ENCODE measurements at places on chromosomes 1 and 21.
A peak's percentile ranks its signal among the peaks of the same experiment; 100 is the strongest.

- no peak for DNase-seq
These were observed 24.5 kb downstream of the IRF2BP2 start for GRCh38 chr1:234585330-234586055.

- no peak for DNase-seq
These were observed 362.3 kb upstream of the VAMP3 start for GRCh38 chr1:7408771-7409150.

DNA sequence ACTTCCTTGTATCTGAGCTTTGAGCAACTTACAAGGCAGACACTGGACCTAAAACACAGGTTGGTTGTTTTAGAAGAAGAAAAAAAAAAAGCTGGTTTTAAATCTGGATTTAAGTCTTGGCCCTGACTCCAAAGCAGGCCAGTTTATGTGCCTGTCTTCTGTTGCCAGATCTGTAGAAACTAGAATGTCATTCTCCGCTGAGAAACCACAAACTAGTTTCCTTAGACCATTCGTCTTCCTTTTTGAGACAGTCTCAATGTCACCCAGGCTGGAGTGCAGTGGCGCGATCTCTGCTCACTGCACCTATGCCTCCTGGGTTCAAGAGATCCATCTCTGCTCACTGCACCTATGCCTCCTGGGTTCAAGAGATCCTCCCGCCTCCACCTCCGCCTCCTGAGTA, 33.9 kb downstream of the APP start:
- peak; percentile 26 for DNase-seq

DNA sequence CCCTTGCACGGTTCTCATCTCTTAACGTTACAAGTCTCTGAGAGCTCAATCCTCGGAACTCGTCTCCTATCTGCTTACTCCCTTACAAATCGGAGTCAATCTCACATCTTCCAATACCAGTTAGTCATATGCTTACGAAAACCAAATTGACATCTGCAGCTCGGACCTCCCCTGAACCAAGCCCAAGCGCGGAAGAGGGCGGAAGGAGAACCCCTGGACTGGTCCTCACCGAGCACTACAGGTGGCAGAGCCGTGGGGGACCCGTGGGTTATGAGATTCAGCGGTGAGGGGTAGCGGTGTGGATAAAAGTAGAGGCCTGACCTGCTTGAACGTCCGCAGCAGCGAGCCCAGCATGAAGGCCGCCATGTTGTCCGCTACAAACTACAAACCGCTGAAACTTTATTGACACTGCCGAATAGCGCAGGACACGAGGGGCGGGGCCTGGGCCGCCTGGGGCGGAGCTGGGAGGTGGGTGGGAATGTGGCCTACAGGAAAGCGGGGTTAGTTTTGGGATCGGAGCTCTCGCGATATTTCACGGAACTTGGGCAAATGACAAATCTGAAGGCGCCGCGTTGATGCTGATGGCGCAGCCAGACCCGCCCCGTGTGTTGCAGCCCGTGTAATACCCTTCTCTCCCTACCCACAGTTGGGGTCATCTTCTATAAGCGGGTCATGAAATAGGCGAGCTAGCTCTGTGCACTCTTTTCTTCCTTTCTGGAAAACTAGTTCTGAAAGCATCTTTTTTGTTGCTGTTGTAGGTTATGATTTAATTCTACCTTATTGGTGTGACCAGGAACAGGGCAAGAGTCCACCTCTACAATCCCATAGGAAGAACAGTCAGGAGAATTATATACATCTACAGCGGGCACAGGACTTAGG, at the start of gene MRPS14:
MRPS14 (minus strand) TSS at position 383 of the 879 bp plus-strand sequence; CDS start at position 366, 17 bp downstream.
- DNase-seq, result peak; percentile 99

GRCh38 chr1:51276286-51276685, 40.2 kb downstream of the RNF11 start:
- no peak for DNase-seq

DNA sequence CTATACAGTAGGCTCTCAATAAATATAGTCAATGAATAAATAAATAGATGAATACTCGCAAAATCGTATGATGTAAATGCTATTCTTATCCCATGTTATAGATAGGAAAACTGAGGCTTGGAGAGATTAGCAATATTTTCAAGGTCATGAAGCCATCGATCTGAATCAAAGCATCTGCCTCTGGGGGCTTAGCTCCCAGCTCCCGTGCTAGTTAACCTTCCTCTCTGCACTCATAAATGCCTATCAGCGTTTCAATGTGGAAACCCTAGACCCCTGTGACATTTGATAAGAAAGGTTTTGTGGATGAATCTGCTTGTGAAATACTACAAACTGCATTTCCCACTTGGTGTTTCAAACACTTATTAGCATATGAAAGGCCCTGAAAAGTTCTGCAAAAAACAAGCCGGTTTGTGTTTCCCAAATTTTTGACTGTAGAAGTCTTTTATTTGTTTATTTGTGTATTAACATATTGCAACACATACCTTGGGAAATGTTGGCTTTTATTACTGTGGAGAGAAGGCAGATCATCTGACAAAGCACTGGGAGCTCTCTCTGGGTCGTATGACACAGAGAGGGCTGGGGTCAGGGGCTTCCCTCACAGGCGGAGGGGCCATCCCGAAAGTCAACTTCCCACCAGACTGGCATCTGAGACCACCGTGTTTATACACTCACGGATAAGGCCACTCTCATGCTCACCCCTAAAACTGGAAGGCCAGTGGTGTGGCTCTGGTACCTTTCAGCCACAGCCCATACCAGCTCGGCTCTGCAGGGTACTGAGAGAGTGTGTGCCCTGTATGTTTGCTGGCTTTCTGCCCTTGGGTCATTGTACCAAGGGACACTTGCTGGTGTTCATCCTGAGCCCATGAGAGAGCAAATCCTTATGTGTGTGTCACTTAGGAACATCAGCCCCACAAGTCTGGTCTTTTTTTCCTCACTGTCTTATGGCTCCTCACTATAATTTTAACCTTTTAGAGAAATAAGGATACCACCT, 993 bp upstream of the PROK1 start:
- DNase-seq, result no peak

GRCh38 chr1:72911656-72912055, 629.3 kb upstream of the NEGR1 start:
- no peak for DNase-seq

DNA sequence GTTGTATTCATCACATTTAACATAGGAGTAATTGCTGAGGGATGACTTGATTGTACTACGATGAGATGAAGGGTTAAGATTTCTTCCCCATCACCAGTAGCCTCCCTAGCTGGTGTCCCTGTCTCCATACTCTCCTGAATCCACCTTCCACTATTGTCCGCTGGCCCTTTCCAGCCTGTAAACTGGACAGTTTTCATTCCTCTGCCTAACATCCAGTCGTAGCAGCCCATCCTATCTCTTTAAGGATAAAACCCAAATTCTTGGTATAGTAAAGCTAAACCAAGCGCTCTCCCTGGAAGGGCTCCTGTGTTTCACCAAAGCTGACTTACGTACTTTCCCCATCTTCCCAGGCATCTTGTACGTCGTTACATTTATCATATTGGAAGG, 670 bp downstream of the COX20 start:
- DNase-seq, result no peak

DNA sequence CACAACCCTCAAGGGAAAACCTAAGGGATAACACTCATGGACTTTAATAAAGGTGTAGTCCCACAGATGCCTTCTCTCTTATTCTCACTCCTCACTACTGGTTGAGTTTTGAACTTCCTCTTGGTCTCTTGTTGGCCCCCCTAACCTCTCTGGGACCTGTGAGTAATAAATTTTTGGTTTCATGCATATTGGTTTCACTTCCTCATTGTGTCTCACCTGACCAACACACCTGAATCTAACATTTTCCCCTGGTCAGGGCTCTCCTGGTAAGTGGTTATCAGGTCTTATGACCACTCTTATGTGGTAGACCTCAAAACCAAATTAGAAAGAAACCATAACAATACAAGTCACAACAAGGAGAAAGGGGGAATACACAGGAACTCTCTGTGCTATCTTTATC, 60.5 kb upstream of the PRMT6 start:
- DNase-seq, result no peak

DNA sequence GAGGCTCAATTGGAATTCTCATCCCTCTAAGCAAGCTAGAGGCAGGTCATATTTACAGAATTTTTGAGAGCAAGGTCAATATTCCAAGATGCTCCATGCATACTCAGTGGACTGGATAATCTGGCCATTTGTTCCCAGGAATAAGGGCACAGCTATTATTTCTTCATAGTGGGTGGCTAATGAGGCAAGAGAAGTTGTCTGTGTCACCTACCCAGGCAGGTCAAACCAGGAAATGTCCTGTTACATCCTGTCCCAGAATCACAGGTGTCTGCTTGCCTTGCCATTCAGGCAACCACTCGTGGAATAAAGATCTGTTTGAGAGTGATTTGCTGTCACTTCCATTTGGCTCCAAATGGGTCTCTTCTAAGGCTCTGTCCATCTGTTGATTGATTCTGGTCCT, 85.2 kb upstream of the ZP4 start:
- DNase-seq, result no peak

- DNase-seq, result no peak
These were observed 30.7 kb upstream of the GRHL3 start for GRCh38 chr1:24288479-24288878.

- no peak for DNase-seq
These were observed 64.5 kb downstream of the OBSCN start for GRCh38 chr1:228272331-228272791.

DNA sequence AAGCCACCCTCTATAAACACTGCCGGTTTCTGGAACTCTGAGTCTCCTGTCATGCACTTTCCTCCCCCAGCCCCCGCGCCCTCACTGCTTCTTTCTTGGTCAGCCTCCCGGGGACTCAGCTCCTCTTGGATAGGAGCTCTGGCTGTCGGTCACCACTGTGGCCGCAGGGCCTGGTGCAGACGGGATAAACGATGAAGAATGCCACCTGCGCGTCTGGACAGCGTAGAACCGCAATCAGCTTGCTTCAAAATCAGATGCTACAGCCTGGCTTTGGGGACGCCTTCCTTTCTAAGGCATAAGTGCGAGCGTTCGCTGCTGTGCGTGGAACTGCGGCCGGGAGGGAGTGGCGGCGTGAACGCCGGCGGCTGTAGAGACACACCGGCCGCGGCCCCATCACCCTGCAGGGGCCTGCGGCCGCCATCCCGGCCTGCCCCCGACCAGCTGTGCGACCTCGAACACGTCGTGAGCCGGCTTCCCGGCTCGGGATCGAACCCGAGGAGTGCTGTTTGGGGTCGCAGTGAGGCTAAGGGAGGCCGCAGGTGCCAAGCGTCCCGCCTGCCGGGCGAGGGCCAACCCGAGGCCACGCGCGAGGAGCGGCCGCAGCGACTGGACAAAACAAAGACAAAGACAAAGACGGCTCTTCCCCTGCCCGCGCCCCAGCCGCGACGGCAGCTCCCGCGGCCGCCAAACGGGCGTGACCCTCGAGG, 688 bp downstream of the PTTG1IP start:
- DNase-seq, result peak; percentile 48

DNA sequence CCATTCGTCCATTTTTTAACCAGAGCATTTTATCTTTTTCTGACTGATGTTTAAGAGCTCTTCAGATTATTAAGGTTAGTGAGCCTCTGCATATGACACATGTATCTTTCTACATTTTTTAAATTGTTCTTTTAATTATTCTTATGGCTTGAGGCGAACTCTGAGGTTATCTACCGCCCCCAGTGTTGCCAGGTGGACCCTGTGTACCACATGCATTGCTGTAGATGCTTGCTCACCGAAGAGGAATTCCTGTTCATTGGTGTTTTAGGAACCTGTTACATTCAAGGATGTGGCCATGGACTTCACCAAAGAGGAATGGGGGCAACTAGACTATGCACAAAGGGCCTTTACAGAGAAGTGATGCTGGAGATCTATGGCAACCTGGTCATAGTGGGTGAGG, 31.8 kb downstream of the ZNF684 start:
- no peak for DNase-seq

GRCh38 chr1:204688007-204688406, 2.5 kb upstream of the LRRN2 start:
- no peak for DNase-seq

DNA sequence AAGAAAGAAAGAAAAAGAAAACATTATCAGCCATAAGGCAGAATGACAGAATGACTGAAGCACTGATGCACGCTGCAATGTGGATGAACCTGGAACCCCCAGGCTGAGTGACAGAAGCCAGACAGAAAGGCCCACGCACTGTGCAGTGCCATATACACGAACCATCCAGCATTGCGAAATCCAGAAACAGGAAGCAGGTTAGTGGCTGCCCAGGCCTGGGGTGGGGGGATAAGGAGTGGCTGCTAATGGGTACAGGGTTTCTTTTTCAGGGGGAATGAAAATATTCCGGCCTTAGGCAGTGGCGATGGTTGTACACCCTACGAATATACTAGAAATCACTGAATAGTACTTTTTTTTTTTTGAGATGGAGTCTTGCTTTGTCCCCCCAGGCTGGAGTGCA, 57.0 kb downstream of the CHD5 start:
- DNase-seq, result no peak

DNA sequence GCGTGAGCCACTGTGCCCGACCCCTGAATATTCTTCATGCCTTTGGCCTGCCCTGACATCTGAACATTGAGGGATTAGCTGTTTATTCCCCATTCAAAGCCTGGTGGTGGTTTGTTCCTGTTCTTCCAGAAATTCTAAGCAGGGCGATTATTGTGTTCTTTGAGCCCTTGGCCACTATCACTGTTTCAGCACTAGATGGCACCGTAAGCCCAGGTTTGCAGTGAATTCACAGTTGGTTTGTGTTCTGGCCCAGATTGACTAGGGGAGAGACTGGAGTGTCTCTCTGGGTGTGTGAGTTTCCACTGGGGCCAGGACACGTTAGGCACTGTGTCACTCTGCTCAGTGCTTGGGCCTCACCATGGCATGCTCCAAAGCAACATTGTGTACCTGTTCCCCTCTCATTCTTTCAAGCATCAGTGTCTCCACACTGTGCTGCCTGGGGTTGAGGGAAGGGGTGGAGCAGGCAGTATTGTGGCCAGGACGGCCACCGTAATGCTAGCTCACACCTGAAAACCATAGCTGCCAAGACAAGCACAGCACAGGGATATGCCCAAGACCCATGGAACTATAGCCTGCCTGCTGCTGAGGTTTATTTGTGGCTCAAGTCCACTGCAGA, 52.7 kb downstream of the PKN2 start:
- DNase-seq, result peak; percentile 44

DNA sequence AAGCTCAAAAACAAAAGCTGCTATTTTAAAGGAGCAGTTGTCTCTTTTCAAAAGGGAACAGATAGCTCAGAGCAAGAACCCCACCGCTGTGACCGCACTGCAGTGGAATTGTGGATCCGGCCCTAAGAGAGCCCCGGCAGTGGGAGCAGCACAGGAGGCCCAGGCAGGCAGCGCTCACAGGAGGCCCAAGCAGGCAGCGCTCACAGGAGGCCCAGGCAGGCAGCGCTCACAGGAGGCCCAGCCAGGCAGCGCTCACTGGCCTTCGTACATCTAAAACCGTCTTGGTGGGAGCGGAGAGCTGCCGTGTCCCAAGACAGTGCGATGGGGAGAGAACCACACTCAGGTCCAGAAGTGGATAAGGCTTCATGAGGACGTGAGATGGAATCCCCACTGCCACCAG, 4.0 kb downstream of the TFF3 start:
- no peak for DNase-seq

GRCh38 chr1:14190508-14190907, 408.0 kb upstream of the KAZN start:
- DNase-seq, result no peak

GRCh38 chr1:93588206-93588605, 93.4 kb downstream of the BCAR3 start:
- DNase-seq, result peak; percentile 27

GRCh38 chr1:206556047-206556749, 48.9 kb downstream of the RASSF5 start:
- DNase-seq, result no peak

All from activated CD8-positive, alpha-beta T cell treated with anti-CD3 and anti-CD28 coated beads, Interleukin-2, amount 10 ng/mL, durations not matched to agents 7 days and 5 days (primary cell).